RWPE2 (cell line): ENCODE measurements at places on chromosomes 12 and 14.

GRCh38 chr14:22607291-22607690 is 9.2 kb downstream of the ABHD4 start:
- no peak for DNase-seq

DNA sequence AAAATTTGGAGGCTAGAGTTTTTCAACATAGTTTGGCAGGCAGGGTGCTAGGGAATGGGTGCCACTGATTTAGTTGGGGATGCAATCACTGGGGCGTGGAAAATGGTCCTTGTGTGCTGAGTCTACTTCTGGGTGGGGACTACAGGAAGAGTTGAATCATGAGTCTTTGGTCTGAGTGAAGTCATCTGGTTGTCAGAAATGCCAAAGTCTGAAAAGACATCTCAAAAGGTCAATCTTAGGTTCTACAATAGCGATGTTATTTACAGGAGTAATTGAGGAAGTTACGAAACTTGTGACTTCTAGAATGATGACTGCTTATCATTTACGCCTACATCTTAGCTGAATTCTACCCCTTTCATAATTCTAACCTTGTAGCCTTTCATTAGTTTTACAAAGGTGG is 209.1 kb downstream of the NUBPL start:
- DNase-seq = no peak

DNA sequence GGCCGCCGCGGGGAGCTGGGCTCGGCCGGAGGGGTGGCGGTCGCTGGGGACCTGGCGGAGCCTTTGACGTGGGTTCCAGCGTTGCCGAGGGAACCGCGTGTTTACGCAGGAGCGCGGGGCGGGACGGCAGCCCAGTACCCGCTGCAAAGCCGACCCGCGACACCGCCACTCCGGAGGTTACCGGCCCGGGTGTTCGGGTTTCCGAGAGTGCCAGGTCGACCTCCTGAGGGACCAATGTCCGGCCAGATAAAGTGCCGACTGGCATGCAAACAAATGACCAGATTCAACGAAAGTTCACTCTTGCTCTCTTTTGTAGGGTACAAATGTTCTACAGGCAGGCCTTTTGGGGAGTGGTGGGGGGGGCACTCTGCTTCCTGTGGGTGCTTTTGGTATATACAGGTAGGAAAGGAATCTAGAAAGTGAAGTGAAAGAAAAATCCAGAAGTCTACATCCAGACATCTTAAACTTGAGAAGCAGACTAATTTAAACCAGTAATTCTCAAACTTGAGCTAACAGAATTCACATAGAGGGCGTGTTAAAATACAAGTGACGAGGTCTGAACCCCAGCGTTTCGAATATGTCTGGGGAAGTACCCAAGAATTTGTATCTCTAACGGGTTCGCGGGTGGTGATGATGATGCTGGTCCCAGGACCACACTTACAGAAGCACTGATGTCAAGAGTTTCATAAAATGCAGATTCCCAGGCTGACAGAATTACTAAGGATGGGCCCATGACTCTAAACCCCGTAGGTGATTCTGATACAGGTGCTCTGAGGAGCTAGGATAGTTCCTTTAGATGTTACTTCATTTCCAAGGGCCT is at the start of gene GPR135:
Gene GPR135, minus strand, starts transcription at position 65 of the 820 bp plus-strand sequence. CDS start 154 bp downstream, outside the sequence.
- DNase-seq = no peak

DNA sequence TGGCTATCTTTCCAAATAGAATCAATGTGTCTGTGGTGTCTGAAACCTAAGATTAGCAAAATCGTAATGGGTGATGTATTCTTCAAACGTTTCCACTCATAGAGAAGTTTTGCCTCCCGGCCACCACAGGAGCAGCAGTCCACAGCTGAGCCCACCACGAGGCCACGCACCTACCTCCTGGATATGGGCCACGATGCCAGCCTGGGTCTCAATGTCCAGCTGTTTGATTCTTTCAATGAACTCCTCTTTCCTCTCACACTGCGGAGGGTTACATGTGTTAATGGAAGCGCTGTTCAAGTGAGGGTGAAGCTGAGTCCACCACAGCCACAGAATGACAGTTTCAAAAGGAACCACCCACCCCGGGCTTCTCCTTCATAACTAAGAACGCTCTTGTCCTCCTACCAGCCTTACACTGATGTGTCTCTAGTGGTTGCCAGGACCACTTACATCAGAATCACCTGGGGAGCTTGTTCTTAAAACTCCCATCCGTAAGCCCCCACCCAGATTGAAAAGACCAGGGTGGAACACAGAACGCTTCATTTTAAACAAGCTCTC is 75.3 kb downstream of the CCDC88C start:
- no peak for DNase-seq

- no peak for DNase-seq
Measured at GRCh38 chr12:109879351-109880042, 844 bp downstream of the GLTP start.

- DNase-seq = no peak
Measured at GRCh38 chr12:57868221-57868620, 21.7 kb upstream of the CTDSP2 start.

DNA sequence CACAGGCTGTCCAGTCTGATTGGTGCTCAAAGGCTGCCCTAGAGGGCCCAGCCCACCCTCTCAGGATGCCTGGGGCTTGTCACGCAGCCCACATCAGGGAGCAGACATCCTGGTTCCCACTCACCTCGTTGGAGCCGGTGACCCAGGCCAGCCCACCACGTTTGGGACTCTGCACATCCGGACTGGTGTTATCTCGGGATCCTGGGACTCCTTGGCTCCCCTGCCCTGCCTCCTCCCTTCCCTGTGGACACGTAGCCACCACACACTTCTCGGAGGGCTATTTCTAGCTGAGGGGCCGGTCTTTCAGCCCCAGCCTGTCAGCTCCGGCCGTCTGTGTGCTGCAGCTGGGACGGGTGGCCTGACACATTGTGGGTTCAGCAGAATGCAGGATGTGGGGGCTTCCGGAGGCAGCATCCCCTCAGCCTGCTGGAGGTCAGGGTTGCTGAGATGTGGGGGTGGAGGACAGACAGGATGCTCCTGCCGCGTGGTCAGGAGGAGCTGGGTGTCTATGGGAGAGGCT is 12.8 kb upstream of the FGF23 start:
- no peak for DNase-seq

DNA sequence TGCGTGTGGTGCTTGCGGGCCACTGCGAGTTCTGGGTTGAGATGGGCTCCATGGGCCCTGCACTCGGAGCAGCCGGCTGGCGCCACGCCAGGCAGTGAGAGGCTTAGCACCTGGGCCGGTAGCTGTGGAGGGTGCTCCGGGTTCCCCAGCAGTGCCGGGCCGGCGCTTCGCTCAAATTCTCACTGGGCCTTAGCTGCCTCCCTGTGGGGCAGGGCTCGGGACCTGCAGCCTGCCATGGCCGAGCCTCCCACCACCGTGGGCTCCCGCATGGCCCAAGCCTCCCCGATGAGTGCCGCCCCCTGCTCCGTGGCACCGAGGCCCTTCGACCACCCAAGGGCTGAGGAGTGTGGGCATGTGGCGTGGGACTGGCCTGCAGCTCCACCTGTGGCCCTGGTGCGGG is 375.7 kb downstream of the NELL2 start:
- DNase-seq = no peak

DNA sequence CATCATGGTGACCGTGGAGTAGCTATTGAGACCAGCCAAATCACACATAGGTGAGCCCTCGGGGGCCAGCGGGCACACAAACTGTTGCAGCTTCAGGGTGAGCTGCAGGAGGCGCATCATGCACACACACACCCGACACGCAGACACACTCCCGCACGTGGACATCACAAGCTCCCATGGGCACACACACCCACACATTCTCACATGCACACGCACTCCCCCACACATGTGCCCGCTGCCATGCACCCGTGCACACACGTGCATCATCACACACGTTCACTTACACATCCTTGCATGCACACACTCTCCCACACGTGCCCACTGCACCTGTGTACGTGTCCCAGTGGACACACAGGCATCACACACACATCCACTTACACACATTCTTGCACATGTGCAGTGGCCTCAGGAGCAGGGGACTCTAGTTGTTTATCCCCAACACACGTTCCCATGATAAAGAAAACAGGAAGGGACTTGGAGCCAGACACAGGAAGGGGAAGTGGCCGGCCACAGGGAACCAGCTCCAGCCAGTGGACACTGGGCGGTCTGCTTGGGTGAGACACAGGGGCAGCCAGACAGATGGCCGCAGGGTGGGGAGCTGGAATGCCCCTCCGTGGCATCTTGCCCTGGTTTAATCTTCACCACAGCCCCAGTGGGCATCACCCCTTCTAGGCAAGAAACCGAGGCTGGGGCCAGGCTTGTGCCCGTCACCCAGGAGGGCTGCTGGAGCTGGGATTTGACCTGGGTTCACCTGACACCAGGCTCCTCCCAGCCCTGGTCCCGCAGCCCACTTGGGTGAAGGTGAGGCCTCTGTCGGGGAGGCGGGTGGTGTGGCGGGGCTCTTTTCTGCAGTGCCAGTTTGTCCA is 49.7 kb downstream of the CYP46A1 start:
- DNase-seq = peak; percentile 66

DNA sequence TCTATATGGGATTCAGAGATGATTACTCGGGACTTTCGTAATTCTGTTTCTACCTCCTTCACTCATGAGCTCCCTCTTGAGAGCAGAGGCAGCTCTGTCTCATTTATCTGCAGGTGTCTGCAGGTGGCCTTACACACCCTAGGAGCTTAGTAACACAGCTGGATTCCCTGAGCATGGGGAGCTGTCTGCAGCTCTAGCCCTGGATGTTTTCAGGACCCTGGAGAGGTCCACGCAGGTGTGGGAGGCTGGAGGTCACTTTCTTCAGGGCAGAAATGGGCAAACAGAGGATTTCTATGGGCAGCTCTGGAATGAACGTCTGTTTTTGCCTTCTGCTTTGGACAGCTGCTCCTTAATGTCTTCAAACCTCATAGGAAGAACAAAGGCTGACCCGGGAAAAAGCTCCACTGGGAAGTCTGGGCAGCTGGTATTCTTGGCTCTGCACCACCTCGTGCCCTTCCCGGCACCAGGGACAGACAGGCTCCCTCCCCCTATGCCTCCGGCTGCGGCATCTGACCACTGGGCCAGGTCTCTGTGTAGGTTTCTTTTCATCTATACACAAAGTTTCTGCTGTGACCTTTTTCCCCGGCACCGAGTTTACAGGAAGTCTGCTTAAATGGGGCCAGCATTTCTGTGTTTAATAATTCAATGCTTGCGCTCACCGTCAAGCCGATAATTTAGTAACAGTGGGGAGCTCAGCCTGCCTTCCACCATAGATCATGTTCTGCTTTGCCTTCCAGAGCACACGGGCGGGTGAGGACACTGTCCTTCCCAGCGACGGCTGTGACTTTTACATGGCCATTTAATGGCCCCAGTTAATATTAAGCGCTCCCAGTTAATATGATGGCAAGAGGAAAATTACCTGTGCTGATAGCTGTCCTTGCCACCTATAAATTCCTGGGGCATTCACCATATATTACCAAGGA is 320.2 kb upstream of the SFSWAP start:
- no peak for DNase-seq

GRCh38 chr14:95195031-95195430 is 37.7 kb upstream of the DICER1 start:
- DNase-seq = no peak

- DNase-seq = no peak
Measured at GRCh38 chr14:90969531-90970166, 90.8 kb downstream of the RPS6KA5 start.

- no peak for DNase-seq
Measured at GRCh38 chr12:6767353-6768319, 1.5 kb downstream of the PTMS start.

DNA sequence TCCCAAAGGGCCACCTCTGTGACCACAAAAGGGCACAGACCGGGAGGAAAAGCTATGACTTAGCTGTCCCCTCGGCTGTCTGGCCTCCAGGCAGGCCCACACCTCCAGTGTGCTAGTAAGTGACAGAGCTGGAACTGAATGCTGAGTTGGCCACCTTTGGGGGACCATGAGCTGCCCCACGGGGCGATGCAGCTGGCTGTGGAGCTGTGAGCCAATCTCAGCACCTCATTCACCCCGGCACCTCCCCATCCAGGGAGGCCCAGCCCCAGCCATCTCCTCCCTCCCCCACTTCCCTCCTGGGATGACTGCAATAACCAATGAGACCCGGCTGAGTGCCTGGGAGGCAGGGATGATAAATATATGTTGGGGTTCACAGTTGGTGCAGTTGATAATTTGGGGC is 12.2 kb upstream of the TESC start:
- no peak for DNase-seq

DNA sequence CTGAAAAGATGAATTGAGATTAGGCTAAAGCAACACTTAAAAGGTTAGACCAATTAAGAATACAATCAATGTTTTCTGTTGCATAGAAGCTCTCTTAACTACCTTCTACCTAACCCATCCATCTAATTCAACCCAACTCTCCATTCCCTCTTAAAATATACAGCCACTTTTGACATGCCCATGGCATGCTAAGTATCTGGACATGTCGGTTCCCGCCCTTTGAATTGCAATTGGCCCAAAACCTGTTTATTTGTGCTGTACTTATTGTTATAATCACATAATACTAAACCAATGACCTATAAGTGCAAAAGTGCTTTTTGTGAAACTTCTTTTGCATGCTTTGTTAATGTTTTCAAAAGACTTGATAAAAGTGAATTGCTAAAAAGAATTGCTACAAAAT is 37.6 kb upstream of the APPL2 start:
- DNase-seq = no peak

DNA sequence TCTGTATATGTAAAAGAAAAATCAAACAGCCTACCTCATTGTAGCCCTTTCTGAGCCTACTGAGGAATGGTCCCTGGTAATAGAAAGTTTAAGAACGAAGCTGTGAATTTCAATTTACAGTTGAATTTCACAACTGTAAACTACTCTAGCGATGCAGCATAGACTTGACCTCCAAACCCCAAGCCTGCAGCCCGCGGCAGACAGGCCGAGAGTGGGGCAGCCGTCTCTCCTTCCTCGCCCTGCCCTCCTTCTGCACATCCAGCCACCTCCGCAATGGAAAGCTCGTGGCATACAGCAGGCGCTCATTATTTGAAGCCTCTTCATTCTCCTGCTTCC is 15.3 kb downstream of the RNASE2 start:
- DNase-seq = no peak

DNA sequence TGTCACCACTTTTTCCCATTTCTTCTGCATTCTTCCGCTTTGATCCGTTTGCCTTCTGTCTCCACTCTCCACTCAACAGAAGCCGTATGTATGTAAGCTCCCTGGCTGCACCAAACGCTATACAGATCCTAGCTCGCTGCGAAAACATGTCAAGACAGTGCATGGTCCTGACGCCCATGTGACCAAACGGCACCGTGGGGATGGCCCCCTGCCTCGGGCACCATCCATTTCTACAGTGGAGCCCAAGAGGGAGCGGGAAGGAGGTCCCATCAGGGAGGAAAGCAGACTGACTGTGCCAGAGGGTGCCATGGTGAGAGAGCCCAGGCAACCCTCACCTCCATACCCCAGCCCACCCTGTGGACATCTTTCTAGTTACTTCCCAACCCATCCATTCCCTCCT is 8.3 kb downstream of the GLI1 start:
- DNase-seq = no peak

- DNase-seq = no peak
Measured at GRCh38 chr14:103109535-103110441, 13.5 kb upstream of the TNFAIP2 start.

GRCh38 chr12:12922191-12922616 is 29.8 kb downstream of the GPRC5D start:
- no peak for DNase-seq
